Activated naive CD4-positive, alpha-beta T cell treated with Interleukin-2 at 50 U/mL for 16 hours (primary cell): ENCODE measurements at places on chromosomes 5 and 9.

GRCh38 chr5:160105686-160106360 lies 13.4 kb downstream of the PWWP2A start:
- DNase-seq: no peak

DNA sequence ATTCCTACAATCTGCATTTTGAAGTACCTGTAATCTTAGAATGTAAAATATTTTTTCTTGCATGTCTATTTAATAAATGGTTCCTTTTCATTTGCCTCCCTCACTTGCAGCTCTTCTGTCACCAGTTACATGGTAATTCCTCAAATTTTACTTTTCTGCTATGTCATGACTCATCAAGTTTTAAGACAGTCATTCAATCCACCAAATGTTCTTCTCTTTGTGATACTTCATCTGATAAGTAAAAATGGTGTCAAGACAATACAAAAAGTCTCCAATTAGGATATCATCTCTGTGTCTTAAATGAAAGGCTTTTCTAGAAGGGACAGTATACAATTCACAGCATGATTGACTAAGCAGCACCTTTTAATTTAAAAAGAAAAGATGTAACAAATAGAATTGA lies 104.9 kb upstream of the FTMT start:
- no peak for DNase-seq

DNA sequence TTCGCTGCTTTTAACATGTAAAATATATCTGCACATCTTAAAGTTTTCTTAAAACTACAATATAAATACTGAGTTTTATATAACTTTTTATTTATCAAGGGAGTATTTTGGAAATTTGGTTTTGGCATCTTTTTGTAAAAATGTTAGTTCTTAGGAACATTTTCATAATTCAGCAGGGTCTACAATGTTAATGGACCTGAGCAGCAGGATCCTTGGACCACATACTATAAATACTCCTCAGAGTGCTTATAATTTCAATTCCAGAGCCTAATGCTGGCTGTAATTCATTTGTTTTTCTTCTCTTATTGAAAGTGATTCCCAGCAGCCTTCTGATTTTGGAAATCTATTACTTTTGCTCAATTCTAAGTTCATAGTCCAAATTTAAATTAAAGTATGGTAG lies 1216.2 kb downstream of the MAT2B start:
- DNase-seq: no peak

DNA sequence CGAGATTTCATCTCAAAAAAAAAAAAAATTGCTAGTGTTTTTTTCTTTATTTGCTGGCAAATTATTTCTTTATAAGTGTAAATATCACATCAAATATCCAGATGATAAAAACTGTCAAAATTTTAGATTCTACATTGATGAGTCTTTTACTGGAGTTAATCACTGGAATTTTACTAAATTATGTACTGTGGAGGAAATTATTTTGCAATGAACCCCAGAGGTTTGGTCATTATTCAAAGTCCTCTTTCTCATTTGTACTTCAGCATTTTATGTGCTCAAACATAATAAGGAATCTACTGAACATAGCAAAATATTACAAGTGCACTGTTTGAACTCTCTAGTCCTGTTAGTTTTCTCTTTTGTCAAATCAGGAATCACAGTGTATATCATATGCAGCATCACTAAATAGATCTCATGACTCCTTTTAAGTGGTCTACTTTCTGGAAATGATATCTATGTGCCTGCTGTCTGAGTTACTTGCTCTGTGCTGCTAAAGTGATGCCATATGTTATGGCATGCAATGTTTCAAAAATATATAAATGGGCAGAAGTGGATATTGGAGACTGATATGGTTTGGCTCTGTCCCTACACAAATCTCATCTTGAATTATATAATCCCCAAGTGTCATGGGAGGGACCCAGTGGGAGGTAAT lies 18.0 kb downstream of the OTULINL start:
- no peak for DNase-seq

- DNase-seq: no peak
These were observed 73.8 kb downstream of the AMBP start for GRCh38 chr9:114004221-114004716.

- DNase-seq: no peak
These were observed at the start of gene EDIL3 for GRCh38 chr5:84384604-84385575. Gene EDIL3 (minus strand): TSS chr5:84384880. CDS start chr5:84384374, 506 bp downstream.

GRCh38 chr9:14314424-14314928 lies 535 bp upstream of the NFIB start:
- no peak for DNase-seq

- no peak for DNase-seq
These were observed 26.6 kb downstream of the NR5A1 start for GRCh38 chr9:124480621-124480981.

- DNase-seq: peak; percentile 26
These were observed 6.3 kb downstream of the SLC12A7 start for GRCh38 chr5:1105350-1106265.

DNA sequence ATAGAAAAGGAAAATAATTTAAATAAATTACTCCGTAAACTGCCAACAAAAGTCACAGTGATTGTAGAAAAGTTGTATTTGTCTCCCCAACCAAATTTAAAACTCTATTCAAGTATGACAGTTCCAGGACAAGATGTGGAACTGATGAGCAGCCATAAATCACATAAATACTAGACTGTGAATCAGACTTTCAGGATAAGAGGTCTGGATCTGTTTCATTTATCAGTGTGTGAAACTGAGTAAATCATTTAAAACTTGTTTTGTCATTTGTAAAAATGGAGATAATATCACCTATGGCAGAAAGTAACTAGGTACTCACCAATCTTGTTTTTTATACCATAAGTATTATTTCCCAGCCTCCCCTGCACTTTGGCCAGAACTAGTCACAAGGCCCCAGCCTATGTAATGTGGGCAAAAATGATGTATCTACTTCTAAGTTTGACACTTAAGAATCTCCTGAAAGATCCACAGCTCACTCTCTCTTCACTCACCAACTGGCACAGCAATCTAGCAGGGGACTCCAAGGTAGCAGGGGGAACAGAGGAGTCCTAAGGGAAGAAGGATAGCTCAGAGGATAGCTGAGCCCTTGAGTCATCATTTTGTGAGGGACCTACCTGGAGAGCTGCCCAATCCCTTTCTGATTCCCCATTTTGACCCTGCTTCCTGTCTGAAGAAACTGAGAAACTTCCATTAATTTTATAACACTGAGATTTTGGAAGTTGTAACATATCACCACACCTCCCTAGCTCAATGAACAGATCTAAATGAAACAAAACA lies 31.6 kb downstream of the TMEM161B start:
- no peak for DNase-seq

DNA sequence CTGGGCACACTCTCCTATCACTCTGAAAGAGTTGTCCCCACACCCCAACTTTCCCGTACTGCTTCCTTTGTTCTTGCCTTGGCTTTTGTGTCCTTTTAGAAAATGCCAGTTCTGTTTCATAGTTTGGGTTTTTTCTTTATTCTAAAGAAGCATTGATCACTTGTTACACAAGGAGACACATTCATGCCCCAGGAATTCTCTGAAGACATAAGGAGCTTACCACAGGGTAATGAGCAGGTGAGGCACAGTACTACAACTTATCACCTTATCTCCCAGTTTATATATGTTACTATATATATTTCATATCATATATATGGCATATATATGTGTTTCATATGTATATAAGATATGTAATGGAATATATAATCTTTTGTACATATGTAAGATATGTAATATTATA lies 6.5 kb upstream of the SSBP2 start:
- no peak for DNase-seq

- DNase-seq: no peak
These were observed at the start of gene IL7R for GRCh38 chr5:35856765-35857351. Gene IL7R (plus strand): TSS chr5:35856891. CDS start chr5:35856978, 87 bp downstream.

DNA sequence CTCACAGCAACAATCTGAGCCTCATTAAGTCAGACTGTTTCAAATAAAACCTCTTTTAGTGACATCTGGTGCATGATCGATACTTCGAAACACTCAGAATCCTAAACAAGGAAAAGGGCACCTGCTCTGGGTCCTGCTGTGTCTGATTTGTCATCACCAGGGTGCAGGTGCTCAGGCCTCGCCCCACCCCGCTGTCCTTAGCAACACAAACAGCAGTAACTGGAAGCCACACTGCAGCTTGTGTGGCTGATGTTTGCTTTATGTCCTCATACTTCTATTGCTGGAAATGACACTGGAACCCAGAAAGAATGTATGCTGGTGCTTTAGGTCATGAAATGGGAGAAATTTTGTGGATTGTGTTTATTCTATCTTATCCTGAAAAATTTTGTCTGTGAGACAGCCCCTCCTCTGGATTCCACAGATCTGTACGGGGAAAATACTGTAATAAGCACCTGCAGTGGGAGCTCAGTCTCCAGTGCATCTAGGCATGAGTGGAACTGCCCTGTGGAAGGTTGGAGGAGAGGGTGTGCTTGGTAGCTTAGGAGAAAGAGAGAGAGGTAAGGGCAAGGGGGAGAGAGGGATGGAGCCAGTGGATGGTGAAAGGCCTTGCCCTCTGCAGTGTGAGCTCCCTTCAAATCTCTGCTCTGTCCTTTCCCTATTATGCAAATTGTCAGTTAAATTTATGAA lies 284.2 kb downstream of the SMARCA2 start:
- no peak for DNase-seq

DNA sequence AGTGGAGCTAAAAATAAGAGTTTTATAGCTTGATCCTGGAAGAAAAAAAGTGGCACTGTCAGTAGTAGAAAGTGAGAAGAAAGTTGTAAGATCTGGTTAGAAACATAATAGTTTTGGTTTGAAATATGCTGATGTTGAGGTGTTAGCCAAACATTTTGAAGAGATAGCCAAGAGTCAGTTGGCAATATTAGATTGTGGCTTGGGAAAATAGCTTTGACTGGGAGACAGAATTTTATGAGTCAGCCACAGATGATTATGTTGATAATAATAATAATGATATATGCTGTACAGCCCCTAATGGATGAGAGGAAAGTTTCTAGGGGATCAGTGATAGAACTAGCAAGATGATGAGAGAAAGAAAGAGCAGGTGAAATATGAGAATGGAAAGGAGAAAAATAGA lies 12.4 kb upstream of the CDH18 start:
- DNase-seq: no peak

- no peak for DNase-seq
These were observed 597 bp upstream of the IRX4 start for GRCh38 chr5:1883120-1883924.

- DNase-seq: no peak
These were observed 220.9 kb upstream of the DAP start for GRCh38 chr5:10981932-10982331.

DNA sequence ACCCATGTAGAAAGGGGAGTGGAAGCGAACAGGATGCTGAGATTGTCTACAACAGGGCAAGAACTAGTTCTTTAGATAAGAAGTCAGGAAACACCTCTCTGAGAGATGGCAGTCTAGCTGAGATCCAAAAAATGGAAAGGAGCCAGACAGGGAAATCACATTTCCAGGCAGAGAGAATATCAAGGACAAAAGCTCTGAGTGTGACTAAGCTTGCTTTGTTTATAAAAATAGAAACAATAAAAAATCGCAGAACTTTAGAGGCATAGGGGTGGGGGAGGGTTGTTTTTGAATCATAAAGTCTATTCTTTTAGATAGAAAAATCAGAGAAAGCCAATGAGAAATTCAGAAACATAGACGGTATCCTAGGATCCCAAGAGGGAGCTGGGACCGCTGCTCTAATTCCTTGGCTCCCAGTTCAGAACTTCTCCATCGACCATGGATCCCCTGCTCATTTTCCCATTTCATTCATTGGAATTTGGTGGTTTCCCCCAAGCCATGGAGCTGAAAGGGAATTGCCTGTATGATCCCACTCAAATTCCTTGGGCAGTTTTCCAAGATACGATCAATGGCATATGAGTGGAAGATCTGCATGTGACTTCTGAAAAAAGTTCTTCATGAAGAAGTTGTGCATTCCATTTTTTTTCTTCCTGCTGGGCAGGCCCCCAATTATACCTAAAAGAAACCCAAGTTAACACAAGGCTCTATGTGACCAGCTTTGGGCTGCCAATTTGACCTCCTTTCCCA lies 182.0 kb downstream of the GRIA1 start:
- DNase-seq: no peak

GRCh38 chr5:50738864-50739263 lies 72.4 kb downstream of the PARP8 start:
- DNase-seq: no peak

- DNase-seq: no peak
These were observed 310.2 kb downstream of the ARRDC3 start for GRCh38 chr5:91072881-91073280.

DNA sequence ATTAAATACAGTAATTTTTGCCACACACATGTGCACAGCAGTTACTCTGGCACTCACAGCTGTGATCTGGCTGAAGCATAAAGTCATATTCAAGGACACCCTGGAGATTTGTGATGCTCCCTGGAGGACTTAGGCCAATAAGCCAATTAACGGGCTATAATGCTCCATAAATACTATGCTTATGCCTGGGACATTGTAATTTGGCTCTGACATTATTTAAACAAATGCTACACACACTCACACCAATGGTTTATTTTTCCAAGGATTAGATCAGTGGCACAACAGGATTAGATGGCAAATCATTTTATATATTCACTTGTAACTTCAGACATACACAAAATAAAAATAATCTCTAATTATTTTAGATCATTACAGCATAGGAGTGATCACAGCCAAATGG lies 111.2 kb downstream of the LMNB1 start:
- DNase-seq: no peak

DNA sequence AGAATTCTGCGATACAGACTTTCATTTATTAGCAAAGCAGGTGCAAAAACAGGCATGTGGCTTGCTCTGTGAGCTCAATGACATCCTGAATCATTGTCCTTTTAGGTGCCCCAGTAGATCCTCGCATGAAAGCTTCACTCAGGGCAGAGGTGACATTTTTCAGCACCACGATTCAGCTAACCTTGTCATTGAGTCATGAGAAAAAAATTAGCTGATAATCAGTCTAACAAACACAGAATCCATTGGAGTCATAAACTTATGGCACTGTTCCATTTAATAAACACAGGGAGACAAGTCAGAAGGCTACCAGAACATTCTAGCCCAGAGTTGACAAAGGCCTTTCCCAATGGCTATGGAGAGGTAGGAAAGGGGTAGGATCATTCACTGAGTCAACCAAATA lies 104.8 kb upstream of the RAD23B start:
- DNase-seq: no peak

- no peak for DNase-seq
These were observed 46.8 kb downstream of the MTMR12 start for GRCh38 chr5:32265902-32266301.

- DNase-seq: no peak
These were observed 18.6 kb downstream of the C9orf57 start for GRCh38 chr9:72041775-72042194.

- DNase-seq: peak; percentile 71
These were observed 524 bp downstream of the PRR7 start for GRCh38 chr5:177447066-177447610.

GRCh38 chr5:31133488-31133887 lies 60.0 kb upstream of the CDH6 start:
- no peak for DNase-seq

DNA sequence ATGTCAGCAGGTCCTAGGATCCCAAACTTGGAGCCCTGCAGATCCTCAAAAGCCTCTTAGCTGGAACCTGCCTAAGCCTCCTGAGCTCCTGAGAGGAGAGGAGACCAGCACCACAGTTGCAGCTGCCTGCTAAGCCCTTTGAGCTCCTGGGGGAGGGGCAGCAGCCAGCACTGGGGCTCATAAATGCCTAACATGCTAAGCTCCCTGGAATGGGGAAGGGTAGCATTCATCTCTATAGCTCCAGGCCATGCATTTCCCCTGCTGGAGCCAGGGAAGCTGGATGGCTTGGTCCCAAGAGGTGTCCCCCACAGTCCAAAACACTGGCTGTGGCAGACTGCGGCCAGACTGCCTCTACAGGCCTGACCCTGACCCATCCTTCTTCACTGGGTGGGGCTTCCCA lies 182.7 kb downstream of the KCNN2 start:
- no peak for DNase-seq
